Left ventricle myocardium inferior (tissue), 1 donor: ENCODE measurements at places on chromosomes 16 and 17. TPM values are rescaled to one million over a fixed set of nuclear protein-coding genes. Genes with fewer than 3 reads are reported as not detected.

Gene LUC7L
- 23.3 TPM for total RNA-seq

- DNase-seq, result no peak
Observed at GRCh38 chr17:66963909-66964771, at the start of gene CACNG4. Gene CACNG4, plus strand, starts transcription at chr17:66964707. Its CDS starts 205 bp downstream, at chr17:66964912.

- DNase-seq, result no peak
Observed at GRCh38 chr16:27571433-27572326, 21.7 kb downstream of the KATNIP start.

GRCh38 chr16:73447846-73448245, 399.9 kb upstream of the ZFHX3 start:
- DNase-seq, result no peak

DNA sequence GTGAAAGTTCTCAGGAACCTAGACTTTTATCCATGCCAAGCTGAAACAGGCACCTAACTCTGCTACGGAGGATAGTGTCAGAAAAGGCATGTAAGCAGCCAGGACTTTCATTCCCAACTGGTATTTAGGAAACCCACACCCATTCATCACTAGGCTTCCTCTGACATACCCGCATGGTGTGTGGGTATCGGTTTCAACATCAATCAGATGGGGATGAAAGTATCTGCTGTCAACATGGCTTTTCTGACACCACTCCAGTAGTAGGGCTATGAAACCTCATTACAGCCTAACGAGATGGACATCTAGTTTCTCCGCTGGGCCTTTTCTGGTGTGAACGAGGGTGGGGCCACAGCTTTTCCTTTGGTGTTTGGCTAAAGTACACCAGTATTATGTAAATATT, 1178.3 kb downstream of the CDH11 start:
- DNase-seq, result no peak

DNA sequence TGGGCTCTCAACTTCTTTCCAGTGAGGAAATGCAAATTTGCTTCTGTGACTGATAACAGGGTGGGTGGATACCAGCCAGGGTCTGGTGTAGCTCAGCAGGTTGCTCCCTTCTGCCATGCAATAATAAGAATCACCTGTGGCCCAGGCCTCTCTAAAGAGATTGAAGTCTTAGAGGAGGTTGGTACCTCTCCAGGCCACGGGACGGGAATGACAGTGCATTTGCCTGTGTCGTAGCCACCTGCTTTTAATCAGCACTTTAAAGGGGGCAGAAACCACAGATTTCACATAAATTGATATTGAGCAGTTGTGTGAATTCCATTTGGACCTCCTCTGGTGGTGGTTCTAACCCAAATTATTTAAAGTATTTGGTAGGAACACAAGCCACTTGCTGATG, 246.9 kb downstream of the PRKCA start:
- no peak for DNase-seq

Gene MMP25
- 1.2 TPM for total RNA-seq

DNA sequence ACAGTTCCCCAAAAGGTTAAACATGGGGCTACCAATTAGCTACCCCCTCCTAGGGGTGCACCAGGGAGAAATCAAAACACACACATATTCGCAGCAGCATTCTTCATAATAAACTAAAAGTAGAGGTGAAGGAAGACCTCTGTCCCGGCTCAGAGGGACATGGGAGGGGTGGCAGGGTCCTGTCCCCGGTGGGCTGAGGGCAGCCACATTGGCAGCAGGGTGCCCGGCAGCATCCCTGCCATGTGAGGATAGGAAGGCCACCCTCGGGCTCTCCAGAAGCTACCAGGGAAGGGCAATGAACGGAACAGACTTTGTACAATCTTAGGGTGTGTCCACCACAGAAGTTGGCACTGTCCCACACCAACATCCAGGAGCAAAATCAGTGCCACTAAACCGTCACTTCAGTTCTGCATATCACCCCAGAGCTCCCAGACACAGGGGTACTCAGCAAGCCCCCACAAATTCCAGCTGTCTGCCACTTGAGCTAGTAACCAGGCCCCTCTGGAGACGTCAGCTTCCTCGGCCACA, 3.1 kb upstream of the DNAH17 start:
- DNase-seq, result no peak

DNA sequence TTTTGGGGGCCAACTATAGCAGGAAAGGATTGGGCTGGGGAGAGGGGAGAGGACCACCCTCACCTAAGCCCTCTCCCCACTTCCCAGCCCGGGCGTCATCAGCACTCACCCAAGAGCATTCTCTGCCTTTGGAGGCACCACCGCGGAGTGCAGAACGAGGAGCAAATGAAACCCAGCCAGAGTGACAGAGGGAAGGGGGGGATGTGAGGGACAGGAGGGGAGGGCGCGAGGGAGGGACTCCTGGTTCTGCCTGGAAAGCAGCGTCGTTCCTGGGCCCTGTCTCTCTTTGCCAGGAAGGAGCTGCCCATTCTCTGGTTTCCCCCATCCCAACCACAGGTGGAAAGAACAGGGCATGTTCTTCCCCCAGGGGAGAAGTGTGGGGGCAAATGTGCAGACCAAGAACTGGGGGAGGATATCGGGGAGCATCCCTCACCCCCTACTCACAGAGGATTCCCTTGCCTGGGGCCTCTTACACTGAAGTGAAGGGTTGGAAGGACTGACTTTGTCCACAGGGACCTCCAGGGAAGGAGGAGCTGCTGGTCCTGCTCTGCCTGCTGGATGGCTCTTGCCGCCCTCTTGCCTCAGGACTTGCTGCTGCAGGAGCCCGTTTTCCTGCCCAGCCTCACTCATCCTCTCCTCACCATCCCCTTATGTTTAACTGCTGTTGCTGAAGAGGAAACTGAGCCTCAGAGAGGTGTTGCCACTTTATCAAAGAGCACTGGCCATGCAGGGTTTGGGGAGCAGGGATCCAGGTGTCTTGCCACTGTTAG, 3.5 kb upstream of the C17orf113 start:
- DNase-seq, result no peak

- no peak for DNase-seq
Observed at GRCh38 chr16:65546353-65546791, 424.5 kb upstream of the CDH11 start.

DNA sequence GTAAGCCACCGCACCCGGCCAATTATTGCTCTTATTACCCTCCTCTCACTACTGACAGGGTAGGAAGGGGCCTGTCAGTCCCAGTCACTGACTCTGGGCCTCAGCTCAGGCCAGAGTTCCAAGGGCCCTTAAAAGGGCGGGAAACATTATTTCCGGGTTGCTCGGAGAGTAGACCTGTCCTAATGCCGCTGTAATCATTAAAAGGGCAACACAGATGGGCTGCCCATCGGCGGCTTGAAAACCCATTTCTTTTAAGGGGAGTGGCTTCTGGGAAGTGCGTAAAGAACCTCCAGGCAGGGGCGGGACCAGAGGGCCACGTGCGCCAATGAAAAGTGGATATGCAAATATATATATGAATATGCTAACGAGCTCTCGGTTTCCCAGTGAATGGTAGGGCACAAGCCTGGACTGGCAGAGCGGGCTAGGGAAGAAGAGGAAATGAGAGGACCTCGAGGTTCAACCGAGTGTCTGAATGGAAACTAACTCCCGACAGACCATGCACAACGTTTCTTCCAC, 26.6 kb downstream of the PIPOX start:
- no peak for DNase-seq

Gene PRSS33
- not detected for total RNA-seq

Gene MRM3
- 18.7 TPM for total RNA-seq

DNA sequence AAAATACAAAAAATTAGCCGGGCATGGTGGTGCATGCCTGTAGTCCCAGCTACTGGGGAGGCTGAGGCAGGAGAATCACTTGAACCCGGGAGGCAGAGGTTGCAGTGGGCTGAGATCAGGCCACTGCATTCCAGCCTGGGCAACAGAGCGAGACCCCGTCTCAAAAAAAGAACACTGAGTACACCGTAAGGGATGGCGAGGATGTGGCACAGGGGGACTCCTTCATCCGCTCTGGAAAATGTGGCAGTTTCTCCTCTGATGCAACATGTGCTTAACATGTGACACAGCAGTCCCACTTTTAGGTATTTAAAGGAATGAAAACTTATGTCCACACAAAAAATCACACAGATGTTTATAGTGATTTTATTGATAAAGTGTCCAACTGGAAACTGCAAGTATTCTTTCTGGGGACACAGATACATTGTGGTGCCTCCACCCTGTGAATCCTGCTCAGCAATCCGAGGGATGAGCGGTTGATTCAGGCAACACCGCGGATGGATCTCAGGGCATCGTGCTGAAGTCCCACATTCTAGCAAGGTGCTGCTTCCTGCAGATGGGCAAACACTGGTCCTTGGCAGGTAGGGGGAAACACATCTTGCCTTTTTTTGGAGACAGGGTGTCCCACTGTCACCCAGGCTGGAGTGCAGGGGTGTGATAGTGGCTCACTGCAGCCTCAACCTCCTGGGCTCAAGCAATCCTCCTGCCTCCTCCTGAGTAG, 3.5 kb upstream of the C16orf95 start:
- no peak for DNase-seq

Gene CDH15
- total RNA-seq, result not detected

DNA sequence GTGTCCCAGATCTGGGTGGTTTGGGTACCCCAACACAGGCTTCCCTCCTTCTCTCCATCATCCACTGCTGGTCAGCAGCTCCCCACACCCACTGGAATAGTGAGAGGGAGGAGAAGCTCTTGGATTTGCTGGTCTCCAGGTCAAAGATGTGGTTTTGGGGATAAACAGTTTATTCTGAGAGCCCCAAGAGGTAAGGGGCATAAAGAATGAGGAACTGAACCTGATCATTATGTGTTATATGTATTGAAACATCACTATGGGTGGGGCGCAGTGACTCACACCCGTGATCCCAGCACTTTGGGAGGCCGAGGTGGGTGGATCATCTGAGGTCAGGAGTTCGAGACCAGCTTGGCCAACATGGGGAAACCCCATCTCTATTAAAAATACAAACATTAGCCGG, 3.9 kb downstream of the DPEP2 start:
- no peak for DNase-seq

DNA sequence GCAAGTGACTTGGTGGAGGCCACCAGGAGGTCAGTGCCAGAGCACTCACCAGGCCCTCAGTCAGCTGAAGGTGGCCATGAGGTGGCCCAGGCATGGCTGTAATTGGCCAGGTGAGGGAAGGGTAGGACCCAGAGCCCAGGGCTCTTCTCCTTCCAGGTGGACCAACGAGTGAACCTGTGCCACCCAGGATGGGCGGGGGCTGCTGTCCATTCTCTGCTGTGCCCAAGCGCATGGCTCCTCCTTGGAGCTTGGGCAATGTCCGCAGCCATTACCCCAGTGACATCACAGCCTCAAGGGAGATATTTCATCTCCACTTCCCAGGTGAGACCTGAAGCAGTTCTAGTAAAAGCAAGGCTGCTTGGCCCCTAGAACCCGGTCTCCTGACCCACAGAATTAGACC, 303.0 kb upstream of the FOXF1 start:
- DNase-seq, result no peak

- peak; percentile 54 for DNase-seq
Observed at GRCh38 chr17:38322156-38322779, 21.5 kb downstream of the GPR179 start.

GRCh38 chr16:30750876-30751465, 2.7 kb downstream of the PHKG2 start:
- no peak for DNase-seq

DNA sequence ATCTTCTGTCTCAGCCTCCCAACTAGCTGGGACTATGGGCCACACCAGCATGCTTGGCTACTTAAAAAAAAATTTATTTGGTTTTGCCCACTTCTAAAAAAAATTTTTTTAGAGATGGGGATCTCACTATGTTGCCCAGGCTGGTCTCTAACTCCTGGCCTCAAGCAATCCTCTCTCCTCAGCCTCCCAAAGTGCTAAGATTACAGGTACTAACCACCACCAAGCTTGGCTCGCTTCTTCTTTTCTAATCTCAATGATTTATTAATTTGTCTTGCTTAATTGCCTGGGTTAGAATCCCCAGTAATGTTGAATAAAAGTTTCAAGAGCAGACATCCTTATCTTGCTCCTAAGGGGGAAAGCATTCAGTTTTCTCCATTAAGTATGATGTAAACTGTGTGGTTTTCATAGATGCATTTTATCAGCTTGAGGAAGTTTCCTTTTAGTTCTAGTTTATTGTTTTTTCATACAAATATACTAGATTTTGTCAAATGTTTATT, 65.8 kb upstream of the NACA2 start:
- no peak for DNase-seq

GRCh38 chr17:51540151-51540550, 279.8 kb downstream of the UTP18 start:
- no peak for DNase-seq

Gene CBFA2T3
- total RNA-seq, result 8.6 TPM

DNA sequence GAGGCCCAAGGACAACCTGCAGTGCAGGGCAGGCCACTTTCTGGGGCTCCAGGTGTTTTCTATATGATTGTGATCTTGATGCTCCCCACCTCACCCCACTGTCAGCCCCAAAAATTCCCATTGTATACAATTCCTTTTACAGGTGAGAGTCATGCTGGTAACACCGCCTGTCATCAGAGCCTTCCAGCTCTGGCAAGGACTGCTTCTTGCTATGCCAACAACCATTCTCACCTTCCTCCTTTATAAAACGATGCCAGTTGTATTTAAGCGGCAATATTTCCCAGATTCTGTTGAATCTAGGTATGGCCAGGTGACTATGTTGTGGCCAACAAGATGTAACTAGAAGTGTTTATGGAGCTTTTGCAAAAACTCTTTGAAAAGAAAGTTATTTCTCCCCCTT, 30.4 kb upstream of the CALB2 start:
- no peak for DNase-seq

Gene KRT25
- not detected for total RNA-seq

- DNase-seq, result no peak
Observed at GRCh38 chr17:38720941-38721340, 9.2 kb upstream of the CISD3 start.

DNA sequence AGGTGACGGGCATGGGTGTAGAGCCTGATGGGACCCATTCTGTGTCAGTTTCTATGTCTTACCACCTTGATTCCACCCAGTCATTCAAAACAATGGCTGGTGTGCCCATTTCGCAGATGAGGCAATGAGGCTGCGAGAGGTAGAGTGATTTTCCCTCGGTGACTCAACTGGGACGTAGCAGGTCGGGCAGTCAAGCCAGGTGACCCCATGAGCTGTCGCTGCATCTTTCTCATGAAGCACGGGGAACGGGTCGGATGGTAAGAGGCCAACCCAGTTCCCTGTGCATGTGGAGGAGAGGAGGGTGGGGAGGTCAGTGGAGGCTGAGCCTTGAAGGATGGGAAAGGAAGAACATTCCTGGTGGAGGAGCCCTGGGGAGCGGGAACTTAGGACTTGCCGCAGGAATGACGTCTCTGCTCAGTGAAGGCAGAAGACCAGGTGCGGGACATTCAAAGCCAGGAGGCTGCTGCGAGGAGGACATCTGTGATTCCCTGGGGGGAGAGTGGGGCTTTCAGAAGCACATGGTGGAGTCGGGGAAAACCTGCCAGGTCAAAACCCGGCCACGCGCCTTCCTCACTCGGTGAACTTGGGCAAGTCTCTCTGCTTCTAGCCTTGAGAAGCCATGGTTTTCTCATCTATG, 1.1 kb downstream of the IL21R start:
- no peak for DNase-seq

Gene CHRNE
- total RNA-seq, result 1.5 TPM

DNA sequence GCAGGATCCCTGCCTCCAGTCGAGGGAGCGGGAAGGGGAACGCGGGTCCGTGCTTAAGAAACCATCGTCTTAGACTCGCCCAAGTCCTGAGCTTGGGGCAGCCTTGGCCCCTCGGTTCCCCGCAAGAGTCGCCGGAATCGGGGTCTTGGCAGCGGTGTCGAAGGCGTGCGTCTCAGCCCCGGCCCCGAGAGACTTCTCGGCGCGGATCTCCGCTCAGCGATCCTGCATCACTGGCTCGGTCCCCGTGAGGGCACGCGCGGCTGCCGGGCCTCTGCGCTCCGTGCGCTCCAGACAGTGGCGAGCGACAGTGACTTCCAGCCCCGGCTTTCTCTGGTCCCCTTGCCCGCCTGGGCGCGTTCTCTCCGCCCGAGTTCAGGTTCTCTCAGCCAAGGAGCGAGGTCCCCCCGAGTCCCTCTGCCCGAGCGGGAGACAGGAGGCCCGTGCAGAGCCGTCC, 380 bp downstream of the HS3ST3A1 start:
- DNase-seq, result no peak
